ENCODE measurements at places on chromosomes 13 and 19. TPM values are rescaled to one million over a fixed set of nuclear protein-coding genes. Genes with fewer than 3 reads are reported as not detected.

DNA sequence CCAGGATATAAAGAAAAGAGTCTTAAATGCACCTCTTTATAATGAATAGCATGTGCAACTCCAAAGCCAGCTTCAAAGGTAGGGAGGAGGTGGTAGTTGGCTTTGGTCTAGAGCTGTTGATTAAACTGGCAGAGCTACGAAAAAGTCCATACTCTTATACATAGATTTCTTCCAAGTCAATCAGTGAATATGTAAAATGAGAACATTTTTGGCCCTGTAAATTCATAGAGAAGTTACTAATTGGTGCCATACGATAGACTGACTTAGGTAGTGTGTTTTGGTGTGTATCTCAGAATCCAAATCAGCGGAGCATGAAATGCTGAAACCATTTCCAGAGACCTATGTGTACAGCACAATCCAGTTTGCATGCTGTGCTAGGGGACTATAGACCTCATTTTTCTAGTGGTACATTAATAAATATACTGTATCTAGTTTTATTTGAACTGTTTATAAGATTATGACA lies 17.1 kb upstream of the DPY19L3 start:
- no peak for DNase-seq

Gene RFPL4A
- total RNA-seq, result not detected

- no peak for DNase-seq
Observed at GRCh38 chr19:45402298-45403061, 2.4 kb downstream of the PPP1R13L start.

- DNase-seq, result no peak
Observed at GRCh38 chr19:33271246-33272021, 30.9 kb downstream of the CEBPA start.

DNA sequence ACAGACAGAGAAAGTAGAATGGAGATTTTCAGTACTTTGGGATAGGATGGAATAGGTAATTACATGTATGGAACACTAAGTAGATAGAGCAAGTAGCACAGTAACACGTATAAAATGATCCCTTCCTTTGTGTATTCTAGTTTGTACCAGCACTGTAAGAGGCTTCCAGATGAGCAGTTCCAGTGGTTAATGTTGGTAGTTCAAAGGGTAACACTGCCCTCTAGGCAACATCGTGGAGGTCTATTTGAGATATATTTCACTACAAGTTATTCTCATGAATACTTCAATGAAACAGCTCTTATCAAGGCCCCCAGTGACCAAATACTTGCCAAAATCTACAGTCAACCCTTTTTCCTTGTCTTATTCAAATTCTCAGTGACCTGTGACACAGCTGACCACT lies 13.5 kb upstream of the ZNF563 start:
- DNase-seq, result no peak

Gene MZF1
- 20.1 TPM for total RNA-seq

Gene ZNF283
- 4.8 TPM for total RNA-seq

GRCh38 chr13:101970341-101970740 lies 431.5 kb downstream of the FGF14 start:
- no peak for DNase-seq

Gene ZNF90
- 4.3 TPM for total RNA-seq

- DNase-seq, result no peak
Observed at GRCh38 chr13:24985107-24985506, 110.8 kb upstream of the PABPC3 start.

GRCh38 chr19:27794494-27795042 lies 1418.4 kb downstream of the UQCRFS1 start:
- no peak for DNase-seq

Gene RFX1
- 7.6 TPM for total RNA-seq

DNA sequence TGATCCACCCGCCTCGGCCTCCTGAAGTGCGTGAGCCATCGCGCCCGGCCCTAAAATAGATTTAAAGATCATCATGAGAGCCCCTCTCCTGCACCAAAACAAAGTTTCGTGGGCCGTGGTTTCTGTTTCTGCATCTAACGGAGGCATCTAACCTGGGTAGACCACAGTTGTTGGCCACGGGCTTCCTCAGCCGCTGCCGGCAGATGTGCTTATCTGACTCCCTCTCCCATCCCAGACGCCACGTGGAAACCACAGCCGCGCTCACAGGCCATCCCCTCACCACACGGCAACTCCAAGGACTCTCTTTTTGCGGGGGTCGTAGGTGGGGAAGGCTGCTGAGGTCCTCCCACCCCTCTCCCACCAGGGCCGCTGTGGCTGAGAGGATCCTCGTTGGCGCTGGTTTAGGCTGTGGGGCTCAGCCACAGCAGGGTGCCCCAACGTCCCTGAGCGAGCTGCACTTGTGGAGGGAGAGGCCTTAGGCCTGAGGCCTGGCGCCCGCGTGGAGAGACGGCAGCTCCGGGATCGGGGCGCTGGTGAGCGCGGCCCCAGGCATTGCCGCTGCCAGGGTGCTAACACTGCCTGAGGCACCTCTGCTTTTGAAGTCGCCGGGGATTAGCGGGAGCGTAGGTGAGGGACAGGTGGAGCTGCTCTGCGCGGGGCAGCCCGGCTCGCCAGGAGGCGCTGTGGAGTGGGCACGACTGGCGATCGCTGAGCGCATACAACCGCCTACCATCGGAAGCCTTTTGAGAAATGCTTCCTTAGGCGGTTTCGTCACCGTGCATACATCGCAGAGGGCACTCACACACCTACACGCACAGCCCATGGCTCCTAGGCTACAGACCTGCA lies 8.9 kb downstream of the ZSCAN1 start:
- no peak for DNase-seq

DNA sequence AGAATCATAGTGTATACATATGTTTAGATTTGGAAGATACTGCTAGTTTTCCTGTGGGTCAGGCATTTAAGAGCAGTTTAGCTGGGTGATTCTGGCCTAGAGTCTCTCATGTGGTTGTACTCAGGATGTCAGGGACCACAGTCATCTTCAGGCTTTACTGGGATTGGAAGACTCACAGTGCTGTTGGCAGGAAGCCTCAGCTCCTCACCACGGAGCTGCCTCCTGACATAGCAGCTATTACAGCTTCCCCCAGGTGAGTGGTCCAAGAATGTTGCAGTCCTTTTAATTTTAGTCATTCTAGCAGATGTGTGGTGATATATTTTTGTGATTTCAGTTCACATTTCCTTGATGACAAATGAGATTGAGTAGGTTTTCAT lies 16.9 kb upstream of the GPR18 start:
- no peak for DNase-seq

Gene PRKCG
- total RNA-seq, result not detected
